B cell (primary cell): ENCODE measurements at places on chromosomes 2 and 18.

DNA sequence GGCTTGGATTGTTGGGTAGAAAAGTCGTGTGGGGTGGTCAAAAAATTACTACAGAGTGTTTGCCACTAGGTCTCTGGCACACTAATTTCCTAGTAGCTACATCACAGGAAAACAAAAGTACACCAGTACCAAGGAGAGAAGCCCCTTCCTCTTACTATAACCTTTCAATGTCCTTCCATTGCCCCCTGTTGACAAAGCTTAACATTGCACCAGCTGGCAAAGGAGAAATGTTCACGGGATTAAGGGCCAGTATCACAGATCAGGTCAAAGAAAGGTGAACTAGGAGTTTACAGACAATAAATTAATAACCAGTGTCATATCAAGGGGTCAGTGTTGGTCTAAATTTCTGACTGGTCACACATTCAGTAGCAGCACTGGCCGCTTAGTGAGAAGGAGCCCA lies 1139.6 kb upstream of the FAM98A start:
- no peak for DNase-seq

GRCh38 chr2:113200236-113200635 lies 26.5 kb downstream of the PSD4 start:
- no peak for DNase-seq

- DNase-seq: no peak
Observed at GRCh38 chr2:10166676-10167292, 44.2 kb downstream of the RRM2 start.

DNA sequence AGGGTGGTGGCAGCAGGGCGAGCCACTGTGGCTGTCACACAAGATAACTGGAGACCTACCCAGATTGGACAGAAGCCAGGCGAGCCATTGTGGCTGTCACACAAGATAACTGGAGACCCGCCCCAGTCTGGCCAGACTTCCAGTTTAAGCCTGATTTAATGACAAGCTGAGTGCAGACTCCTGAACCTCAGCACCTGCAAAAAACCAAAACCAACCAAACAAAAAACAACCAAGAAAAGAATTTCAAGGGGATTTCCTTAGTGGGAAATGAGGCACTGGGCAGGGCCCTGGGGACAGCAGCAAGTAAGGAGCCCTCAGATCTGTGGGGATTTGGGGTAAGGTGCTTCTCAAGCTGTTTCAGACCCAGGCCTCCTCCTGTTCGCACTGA lies 95.2 kb upstream of the BOD1L2 start:
- DNase-seq: no peak

DNA sequence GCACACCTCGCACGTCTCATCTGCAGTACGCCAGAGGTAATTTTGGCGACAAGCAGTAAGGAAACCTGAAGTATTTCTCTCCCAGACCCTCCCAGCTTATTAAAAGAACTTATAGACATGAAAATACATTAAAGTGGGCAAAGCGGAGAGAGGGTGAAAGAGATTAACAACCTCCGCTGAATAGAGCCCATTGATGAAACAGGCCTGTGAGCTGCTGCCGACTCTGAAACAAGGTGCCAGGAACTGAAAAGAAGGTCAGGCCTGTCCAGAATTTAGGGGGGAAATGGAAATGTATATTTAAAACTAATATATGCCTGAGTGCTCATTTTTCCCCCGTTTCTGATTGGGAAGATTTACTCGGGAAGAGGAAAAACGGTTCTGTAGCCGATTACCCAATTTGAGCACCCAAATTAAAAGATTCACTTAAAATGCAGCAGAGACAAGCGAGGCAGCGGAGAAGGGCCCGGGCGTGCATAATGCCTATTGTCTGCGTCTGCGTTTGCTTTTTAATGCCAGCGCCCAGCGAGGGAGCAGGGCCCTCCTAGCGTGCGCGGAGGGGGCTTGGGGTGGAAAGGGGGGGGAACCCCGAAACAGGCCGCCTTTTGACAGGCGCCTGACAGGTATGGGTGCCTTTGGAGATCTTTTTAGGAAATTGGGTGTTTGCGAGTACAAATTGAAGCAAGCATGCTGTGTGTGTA lies 316.2 kb downstream of the GBX2 start:
- DNase-seq: no peak

DNA sequence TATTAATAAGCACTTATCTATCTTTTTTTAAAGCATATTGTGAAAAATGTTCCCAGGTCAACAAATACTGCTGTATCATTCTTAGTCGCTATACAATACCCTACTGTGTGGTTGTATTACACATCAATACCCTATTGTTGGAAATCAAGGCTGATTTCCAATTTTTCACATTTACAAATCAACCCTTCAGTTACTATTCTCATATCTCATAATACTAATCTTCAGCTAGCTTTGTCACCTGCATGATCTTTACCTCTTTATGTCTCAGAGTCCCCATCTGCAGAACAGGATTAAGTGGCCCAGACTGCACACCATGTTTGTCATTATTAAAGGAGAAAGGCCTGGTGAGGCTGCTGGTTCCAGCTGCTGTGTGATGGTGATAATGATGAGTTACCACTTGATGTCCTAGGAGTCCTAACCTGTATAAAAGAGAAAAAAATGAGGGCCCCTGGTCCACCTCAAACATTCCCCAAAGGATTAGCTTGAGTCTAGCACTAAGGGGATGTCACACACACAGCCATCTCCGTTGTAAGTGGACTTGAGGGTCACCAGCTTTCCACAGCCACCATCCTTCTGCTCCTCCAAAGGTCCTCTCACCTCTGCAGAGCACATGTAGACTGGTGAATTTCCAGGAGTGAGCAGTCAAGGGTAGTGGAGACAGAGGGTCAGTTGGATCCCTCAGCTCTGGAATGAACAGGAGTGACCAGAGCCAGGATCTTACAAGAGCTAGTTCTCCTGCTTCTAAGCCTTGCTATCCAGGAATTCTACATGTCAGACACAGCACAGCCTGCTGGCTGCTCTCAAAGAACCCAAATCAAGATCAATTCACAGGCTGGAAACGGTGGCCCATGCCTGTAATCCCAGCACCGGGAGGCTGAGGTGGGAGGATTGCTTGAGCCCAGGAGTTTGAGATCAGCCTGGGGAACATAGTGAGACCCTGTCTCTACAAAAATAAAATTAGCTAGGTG lies 36.0 kb upstream of the BIN1 start:
- no peak for DNase-seq

DNA sequence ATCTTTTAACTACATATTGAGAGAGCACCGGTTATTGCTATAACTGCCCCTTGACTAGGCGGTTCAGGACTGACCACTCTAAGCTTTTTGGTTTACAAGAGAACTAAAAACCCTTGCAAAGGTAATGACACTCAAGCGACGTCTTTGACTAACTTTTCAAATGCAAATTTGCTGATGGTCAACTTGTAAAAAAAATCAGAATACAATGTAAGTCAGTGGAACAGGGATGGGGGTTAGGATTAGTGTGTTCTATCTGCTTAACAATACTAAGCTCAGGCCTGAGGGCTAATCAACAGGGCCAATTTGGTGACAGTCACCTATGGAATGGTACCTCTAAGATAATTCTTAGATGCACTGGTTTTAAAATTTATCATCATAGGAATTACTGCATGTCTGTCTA lies 57.1 kb downstream of the ZAP70 start:
- no peak for DNase-seq

GRCh38 chr2:78301166-78301789 lies 724.2 kb upstream of the REG3G start:
- DNase-seq: no peak

DNA sequence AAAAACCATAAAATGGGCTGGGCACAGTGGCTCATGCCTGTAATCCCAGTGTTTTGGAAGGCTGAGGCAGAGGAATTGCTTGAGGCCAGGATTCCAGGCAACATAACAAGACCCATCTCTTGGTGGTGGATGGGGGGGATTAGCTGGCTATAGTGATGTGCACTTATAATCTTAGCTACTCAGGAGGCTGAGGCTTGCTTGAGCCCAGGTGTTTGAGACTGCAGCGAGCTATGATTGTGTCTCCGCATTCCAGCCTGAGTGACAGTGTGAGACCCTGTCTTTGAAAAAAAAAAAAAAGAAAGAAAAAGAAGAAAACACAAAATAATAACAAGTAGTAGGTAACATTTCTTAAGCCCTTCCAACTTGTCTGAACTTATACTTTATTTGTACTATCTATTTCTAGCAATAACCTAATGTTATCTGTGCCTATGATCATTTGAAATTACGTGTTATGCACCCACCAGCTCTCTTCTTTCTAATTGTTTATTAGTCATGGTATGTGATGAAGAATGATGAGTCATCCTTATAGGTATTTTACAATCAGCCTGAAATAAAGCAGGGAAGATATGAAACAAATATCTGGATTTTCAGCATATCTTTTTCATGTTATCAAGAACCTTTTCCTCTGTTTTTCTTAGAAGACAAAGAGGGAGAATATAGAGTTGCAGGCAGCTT lies 129.3 kb upstream of the UNC80 start:
- DNase-seq: no peak

- no peak for DNase-seq
Observed at GRCh38 chr2:106181064-106181463, 13.0 kb downstream of the UXS1 start.

DNA sequence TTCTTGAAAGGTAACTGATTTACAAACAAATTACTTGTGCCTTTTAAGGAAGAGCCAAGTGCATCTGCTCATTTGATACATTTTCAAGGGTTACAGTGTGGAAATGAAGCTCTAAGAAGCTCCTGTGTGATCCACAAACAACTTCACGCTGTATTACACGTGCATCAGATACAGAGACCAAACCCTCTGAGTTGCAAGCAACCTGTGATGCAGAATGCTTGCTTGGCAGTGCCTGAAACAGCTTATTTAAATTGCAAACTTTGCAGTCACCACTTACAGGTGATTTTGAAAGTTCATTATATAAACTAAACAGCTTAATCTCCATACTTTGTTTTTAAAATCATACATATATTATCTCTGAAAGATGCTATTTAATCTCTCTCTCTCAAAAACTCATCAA lies 50.1 kb downstream of the ZEB2 start:
- DNase-seq: no peak

GRCh38 chr2:48339451-48339850 lies 190.5 kb upstream of the STON1 start:
- no peak for DNase-seq

DNA sequence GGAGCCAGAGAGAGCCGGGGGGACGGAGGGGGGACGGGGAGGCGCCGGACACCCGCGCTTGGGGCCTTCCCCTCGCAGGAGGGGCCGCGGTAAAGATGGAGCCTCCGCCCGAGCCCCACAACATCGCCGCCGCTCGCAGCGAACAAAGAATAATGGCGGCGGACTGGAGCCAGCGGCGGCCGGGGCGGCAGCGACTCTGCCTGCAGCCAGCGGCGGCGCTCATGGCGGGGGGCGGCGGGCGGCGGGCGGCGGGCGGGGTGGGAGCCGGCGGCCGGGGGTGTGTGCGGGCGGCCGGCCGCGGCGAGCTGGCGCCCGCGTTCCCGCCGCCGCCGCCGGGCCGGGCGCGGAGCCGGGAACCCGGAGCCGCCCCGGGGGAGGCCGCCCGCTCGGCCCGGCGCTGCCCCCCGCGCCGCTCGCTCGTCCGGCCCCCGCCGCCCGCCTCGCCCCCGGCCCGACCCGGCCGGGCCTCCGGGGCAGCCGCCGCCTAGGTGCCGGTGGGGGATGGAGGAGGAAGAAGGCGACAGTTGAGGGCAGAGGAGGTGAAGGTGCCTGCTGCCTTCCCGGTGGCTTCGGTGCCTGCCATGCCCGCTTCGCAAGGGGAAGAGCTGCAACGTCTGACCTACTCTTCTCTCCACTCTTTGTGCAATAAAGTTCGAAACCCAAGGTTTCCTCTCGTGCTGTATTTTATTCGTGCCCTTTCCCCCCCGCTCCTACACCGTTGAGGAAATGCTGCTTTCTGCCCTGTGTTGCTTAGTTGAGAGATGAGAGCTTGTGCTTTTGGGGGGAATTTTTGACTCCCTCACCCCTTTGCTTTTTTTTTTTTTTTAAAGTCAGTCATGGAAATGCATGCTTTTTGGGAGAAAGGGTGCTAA lies 634 bp downstream of the CREB1 start:
- peak; percentile 83 for DNase-seq

DNA sequence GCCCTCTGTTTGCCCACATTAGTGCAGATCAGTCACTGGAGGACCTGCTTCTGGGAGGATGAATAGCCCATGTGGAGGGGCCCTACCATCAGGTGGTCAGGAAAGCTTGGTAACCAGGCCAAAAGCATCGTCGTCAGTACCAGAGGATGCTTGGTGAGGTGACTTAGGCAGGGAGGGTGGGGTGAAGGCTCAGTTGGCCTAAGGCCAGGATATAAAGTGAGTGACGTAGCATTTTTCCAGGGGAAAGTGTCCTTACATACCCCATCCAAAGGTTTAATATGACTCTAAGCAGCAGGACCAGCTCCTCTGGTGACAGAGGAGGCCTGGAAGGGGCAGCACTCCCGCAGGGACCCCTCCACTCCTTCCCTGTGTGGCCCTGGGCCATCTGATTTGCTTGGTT lies 27.7 kb upstream of the DNMT3A start:
- no peak for DNase-seq

DNA sequence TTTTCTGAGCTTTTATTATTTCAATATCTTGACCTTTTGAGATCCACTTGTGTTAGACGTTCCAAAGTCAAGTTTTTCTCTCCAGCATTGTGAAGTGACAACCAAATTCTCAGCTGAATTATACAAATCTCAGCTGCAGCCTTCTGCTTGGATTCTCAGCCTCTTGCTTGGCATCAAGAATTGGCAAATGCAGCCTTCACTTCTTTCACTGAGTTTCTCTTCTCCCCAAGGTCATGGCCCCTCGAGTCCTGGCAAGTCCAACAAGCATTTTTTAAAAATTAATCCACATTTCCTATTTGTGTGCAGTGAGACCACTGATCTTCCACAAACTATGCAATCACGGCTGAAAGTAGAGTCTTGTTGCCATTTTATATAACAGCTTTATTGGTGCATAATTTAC lies 23.4 kb upstream of the SMIM21 start:
- no peak for DNase-seq

- peak; percentile 86 for DNase-seq
Observed at GRCh38 chr2:105802587-105802986, 57.9 kb downstream of the NCK2 start.

DNA sequence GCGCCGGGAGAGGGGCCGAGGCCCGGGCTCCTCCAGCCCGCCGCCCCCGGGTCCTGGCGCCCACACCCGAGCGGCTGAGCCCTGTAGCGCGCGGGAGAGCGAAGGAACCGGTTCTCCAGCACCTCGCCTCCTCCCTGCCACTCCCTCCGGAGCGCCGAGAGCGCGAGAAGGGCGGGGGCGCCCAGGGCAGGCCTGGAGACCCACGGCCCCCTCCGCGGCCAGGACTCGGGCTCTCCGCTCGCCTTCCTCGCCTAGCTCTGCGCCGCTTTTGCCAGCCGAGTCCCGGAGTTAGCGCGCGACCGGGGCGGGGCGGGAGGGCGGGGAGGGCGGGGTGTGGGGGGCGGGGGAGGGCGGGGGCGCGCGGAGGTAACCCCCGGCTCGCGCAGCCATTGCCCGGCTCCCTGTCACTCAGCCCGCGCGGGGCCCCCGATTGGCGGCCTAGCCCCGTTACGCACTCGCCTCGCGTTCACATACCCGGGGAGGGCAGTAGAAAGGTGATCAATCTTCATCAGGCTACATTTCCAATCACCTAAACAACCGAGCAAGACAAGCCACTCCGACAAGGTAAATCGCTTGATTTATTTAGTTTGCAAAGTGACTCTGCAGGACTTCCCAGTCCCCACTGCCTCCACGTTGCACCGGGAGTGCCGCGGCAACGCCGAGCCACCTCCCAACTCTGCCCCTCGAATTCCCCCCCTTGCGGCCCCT lies at the start of gene OTX1:
Gene OTX1, plus strand, starts transcription at position 497 of the 708 bp plus-strand sequence. CDS start 2,161 bp downstream, outside the sequence.
- peak; percentile 66 for DNase-seq
